Epithelial cell of esophagus (primary cell): ENCODE measurements at places on chromosomes 11 and 22.

GRCh38 chr11:69374946-69375310, 81.0 kb downstream of the MYEOV start:
- DNase-seq: no peak

GRCh38 chr11:111977146-111978027, 40.2 kb downstream of the DIXDC1 start:
- DNase-seq: peak; percentile 28

DNA sequence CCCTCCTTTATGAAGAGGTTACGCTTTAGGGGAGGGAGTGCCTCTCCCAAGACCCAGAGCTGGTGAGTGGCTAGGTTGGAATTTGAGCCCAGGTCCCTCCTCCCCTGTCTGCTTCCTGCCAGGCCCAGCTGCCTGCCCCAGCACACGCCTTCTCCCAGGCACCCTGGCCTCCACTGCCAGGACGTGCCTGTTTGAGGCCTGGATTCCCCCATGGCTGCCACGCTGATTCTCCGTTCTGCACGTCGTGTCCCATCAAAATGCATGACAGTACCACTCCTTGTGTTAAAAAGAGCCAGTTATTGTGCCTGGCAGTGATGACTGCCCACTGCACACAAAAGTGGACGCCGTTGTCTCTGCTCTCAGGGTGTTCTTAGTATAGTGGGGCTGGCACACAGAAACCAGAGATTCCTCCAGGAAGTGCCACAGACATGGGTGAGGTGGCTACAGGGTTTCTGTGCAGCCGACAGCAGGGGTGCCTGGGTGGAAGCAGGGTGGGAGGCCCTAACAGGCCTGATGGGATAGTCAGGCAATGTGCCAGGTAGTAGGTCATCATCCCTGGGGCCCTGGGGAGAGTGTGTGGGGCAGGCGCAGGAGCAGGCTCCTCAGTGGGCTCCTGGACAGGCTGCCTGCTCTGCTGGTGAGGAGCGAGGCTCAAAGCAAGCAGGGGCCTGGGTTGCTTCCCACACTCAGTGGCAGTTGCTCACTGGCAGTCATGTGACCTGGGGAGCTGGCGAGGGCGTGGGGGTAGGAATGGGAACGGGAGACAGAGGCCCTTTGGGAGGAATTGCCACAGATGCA, 24.2 kb downstream of the MED15 start:
- DNase-seq: peak; percentile 98

DNA sequence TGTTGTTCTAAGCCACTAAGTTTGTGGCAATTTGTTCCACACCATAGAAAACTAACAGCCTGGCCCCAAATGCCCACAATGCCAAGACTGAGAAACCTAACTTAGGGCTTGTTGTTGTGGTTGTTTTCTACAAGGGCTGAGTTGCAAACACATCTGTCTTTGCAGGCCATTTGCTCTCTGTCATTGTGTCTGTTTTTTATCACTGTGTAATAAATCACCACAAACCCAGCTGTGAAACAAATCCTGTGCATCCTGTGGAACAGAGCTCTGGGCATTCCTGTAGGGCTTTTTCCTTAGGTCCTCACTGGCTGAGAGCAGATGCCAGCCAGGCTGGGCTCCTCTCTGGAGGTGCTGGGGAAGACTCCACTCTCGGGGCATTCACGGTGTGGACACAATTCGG, 15.7 kb upstream of the SYT8 start:
- DNase-seq: no peak

- DNase-seq: peak; percentile 85
These were observed 13.4 kb downstream of the SYT7 start for GRCh38 chr11:61567286-61568061.

- no peak for DNase-seq
These were observed 24.7 kb upstream of the CCDC188 start for GRCh38 chr22:20175597-20175900.

- no peak for DNase-seq
These were observed 47.1 kb downstream of the CWC15 start for GRCh38 chr11:94926271-94926625.

DNA sequence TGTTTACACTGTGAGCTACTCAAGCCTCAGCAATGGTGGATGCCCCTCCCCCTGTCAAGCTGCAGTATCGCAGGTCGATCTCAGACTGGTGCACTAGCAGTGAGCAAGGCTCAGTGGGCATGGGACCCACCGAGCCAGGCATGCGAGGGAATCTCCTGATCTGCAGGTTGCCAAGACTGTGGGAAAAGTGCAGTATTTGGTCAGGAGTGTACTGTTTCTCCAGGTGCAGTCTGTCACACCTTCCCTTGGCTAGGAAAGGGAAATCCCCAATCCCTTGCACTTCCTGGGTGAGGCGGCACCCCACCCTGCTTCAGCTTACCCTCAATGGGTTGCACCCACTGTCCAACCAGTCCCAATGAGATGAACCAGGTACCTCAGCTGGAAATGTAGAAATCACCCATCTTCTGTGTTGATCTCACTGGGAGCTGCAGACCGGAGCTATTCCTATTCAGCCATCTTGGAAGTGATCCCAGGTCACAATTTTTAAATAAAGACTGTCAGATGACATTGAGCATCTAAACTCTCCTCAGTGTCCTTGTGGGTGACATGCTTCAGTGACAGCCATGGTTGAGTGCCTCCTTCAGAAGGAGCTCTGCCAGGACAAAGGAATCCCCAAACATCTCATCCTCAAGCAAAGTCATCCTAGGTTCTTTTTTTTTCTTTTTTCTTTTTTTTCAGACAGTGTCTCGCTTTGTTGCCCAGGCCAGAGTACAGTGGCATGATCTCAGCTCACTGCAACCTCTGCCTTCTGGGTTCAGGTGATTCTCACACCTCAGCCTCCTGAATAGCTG, 10.8 kb downstream of the SLC22A24 start:
- no peak for DNase-seq

GRCh38 chr11:46942172-46942571, 5.6 kb downstream of the CSTPP1 start:
- no peak for DNase-seq

DNA sequence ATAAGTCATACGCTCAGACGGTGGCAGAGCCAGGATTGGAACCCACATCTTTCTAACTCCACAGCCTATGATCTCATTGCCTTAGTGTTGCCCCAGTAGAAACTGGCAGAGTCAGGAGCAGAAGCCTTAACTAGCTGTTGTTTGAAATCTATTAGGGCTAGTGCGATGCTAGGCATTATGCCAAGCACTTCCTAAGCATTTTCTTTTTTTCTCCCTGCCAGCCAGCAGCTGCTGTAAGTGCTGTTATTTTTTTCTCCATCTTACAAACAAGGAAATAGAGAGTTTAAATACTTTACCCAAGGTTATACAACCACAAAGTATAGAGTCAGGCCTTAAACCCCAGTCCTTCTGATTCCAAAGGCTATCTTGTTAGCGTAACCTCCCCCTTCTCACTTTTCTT, 161.0 kb upstream of the SORL1-AS1 start:
- no peak for DNase-seq

DNA sequence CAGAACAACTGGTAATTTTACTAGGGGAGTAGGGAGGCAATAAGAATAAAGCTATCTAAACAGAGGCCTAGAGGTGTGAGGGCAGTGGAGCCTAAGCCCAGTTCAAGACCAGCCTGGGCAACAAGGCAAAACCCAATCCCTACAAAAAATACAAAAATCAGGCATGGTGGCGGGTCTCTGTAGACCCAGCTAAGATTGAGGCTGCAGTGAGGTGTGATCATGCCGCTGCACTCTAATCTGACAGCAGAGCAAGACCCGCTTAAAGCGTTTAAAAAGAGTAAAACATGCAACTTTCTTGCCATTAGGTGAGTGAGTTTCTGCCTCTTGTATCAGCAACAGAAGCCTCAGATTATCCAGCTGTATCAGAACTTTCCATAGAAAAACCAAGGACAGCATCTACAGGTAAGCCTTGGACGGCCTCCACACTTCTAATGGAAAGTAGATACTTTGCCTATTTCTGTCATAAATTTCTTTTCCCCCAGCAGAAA, 12.1 kb downstream of the TAF1D start:
- DNase-seq: no peak

DNA sequence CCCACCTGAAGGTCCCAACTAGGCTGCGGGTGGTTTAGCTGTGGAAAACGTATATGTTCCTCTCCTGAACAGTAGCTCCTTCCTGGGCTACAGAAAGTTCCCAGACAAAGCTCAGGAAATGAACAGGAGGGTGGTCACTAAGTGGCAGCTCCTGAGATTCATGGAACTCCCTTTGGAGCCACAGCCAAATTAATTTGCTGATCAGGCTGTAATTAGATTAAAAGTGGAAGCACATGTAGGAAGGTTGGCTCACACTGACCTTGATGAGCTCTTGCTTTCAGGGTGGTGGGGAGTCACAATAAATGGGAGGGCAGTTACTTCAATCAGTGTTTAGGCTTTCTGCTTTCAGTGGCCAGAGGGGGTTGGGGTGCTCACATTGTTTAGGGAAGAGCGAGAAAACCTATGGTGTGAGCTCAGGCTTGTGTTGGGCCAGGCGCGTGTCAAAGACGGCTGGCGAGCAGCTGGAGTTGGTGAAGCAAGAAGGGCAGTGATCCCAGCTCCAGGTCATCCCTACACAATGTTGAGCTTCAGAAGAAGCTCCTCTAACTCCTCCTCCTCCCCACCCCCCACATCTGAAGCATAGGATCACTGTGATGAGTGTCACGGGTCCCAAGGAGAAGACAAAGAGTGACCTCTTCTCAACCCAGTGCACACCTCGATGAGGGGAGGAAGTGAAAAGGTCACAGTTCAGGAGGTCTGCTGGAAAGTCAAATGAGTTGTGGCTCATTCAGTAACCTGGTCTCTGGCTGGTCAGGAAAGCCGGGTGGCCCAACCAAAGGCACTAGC, 42.5 kb downstream of the CLPB start:
- no peak for DNase-seq

DNA sequence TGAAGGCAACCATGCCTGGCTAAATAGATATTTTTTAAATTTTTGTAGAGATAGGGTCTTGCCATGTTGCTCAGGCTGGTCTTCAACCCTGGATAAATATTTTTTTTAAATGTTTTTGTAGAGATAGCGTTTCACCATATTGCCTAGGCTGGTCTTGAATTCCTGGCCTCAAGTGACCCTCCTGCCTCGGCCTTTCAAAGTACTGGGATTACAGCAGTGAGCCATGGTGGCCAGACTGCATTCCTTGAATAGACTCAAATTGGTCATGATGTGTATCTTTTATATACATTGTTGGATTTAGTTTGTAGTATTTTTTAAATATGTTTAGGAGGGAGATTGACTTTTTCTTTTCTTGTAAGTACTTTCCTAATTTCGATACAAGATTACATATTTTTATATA, 325.7 kb upstream of the C11orf87 start:
- peak; percentile 7 for DNase-seq

- no peak for DNase-seq
These were observed 8.3 kb downstream of the PLCB3 start for GRCh38 chr11:64259533-64260067.

GRCh38 chr22:45585437-45585755, 82.7 kb downstream of the FBLN1 start:
- DNase-seq: no peak

DNA sequence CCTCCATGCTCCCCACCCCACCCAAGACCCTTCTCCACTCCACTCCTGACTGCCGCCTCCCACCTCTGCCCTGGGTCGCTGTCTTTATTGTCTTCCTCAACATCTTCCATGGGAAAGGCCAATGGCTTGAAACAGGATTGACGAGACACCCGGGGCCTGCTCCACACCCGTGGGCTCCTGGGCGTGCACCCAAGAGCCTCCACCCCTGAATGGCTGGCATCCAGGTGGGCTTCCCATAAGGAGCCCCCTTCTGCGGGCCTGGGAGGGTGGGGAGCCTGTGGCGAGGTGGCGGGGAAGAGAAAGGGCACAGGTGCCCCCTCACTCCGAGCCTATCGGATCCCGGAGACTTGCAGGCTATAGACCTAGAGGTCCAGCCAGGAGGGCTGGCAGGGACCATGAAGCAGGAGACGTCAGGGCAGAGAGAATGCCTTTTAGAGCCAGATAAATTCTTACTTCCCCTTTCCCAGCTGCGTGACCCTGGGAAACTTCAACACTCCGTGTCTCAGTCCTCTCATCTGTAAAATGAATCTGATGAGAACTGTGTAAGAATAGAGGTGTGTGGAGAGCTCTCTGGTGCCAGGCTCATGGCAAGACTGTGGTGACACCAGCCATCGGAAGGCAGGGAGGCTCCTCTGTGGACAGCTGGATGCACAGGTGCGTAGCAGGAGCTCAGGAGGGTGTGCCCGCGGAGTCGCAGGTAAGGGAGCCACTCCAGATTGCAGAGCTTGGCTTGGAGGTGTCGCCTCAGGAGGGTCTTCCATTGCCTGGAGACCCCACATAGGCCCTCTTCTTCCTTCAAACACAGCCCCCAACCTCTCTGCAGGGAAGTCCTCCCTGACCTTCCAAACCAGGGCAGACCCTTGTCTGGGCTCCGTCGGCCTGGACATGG, 53.9 kb downstream of the SMIM38 start:
- DNase-seq: no peak

- peak; percentile 71 for DNase-seq
These were observed 2.3 kb downstream of the CASTOR1 start for GRCh38 chr22:30286813-30287647.

DNA sequence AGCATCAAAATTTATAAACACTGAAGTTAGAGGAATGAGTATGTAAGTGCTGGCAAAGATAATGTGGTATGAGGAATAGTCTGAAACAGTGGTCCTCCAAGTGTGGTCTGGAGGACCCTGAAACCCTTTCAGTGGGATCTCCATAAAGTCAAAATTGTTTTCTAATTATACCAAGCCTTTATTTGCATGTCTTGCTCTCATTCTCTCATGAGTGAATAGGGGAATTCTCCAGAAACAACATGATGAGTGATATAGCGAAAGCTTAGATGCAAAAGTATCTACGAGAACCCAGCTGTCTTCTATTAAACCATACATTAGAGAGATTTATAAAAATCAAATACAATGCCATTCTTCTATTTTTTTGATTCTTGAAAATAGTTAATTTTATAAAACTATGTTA, 145.0 kb upstream of the RAG2 start:
- no peak for DNase-seq

GRCh38 chr11:19244621-19245020, 3.9 kb upstream of the E2F8 start:
- peak; percentile 97 for DNase-seq

DNA sequence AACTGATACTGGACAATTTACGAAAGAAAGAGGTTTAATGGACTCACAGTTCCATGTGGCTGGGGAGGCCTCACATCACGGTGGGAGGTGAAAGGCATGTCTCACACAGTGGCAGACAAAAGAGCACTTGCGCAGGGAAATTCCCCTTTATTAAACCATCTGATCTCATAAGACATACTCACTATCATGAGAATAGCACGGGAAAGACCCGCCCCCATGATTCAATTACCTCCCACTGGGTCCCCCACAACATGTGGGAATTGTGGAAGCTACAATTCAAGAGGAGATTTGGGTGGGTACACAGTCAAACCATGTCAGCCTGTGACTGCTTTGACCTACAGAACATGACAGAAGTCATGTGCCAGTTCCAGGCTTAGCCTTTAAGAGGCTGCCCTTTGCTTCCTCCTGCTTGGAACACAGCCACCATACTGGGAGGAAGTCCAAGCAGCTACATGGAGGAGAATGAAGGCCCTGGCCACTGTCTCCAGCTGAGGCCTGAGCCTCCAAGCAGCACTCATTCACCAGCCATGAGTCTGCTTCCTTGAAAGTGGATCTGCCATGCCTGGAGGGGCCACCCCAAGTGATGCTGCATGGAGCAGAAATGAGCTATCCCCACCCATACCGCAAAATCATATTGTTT, 10.9 kb upstream of the GAL start:
- no peak for DNase-seq

- peak; percentile 73 for DNase-seq
These were observed 26.1 kb downstream of the GDPD5 start for GRCh38 chr11:75499423-75500190.
